NCI-H1105 treated with DMSO at 0.1 percent for 48 hours (cell line): ENCODE measurements at places on chromosomes 13 and 19.

GRCh38 chr13:19181021-19181620, 503 bp downstream of the TUBA3C start:
- DNase-seq, result no peak

- DNase-seq, result no peak
Observed at GRCh38 chr13:97460853-97461252, 26.9 kb downstream of the RAP2A start.

- no peak for DNase-seq
Observed at GRCh38 chr13:65959305-65959704, 1270.8 kb downstream of the PCDH9 start.

DNA sequence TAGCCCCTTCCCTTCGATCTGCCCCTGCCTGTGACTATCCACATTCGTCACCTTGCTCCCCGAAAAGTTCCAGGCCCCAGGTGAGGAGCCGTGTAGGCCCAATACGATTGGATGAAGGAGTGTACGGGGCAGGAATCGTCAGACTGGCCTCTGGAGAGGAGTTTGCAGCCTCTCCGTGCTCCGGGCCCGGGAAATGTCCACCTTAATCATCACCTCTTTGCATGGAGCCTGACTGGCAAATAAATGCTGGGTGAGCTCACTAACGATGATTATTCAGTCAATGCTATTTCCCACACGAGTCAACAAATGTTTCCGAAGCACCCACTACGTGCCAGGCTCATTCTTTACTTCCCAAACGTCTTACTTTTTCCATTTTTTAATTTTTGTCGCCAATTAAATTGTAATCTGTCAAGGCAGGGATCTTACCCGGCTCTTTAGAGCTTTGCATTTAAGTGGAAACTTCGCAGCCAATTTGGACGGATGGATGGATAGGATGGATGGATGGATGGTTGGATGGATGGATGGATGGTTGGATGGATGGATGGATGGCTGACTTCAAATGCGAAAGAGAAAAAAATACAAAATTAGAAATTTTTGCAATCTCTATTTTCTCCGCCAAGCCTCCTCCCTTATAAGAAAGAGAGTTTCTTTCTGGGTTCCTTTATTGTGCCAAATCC, 45.8 kb downstream of the TGDS start:
- DNase-seq, result peak; percentile 51

DNA sequence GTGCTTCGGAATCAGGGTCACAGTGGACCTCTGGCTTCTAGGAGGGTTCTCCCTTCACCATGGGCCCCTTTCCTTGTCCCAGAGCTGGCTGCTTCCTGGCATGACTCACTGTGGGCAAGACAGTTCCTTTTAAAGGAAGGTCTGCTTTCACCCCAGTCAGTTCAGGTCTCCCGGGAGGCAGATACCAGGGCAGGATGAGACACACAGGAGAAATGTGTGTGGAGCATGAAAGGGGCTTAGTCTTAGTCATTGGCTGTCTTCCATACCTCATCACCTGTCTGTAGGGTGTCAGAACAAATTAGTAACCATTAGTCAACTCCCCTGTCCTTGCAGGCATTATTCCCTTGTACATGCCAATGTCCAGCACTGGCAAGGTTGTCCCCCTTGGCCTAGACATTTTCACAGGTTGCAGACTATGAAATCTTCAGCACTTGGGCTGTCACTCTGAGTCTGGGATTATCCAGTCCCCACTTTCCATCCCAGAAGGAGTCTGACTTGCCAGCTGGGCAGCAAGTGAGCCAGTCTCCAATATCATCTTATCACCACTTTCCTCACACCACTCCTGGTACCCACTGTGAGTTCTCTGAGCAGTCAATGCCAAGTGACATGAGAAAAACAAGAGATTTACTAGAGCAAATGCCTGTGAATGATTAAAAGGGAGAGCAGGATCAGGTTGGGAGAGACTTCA, 76.8 kb upstream of the MEDAG start:
- DNase-seq, result no peak

- no peak for DNase-seq
Observed at GRCh38 chr19:35908010-35908441, at the start of gene TYROBP. Gene TYROBP (minus strand): TSS chr19:35908295. CDS start chr19:35908228, 67 bp downstream.

DNA sequence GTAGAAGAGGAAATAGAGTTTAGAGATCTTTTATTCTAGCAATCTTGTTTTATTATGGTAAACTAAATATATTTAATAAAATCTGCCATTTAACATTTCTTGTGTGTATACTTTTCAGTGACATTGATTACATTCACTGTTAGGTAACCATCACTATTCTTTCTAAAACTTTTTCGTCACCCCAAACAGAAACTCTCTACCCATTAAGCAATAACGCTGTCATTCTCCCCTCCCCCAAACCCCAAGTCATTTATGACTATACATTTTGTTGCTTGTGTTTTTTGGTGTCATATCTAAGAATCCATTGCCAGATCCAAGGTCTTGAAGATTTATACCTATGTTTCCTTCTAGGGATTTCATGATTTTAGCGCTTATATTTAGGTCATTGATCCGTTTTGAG, 10.6 kb downstream of the URI1 start:
- no peak for DNase-seq

- DNase-seq, result no peak
Observed at GRCh38 chr13:113454936-113455335, 1.6 kb upstream of the ADPRHL1 start.

GRCh38 chr19:49688531-49689132, 762 bp upstream of the ADM5 start:
- DNase-seq, result no peak
